Nucleus accumbens (tissue), 56 donors: ENCODE measurements at places on chromosomes 11 and 22.

GRCh38 chr22:30308518-30309230 is 18.1 kb downstream of the TBC1D10A start:
- no peak for DNase-seq

DNA sequence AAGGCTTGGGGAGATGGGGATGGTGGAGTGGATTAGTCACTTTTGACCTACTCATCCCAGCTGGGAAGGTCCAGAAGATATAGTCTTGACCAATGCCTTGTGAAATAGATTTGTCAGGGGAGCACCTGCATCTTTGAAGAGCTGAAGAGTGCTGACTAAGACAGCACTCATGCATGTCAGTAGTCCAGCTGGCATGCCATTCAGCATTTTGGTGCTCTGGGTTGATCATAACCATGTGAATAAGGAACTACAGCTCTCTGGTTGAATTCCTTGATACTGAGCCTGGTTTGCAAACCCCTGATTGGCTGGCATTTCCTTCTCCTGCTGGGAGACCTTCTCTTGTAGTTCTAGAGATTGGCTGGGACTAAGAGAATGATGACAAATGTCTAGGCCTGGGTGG is 106.8 kb upstream of the ALX4 start:
- no peak for DNase-seq

DNA sequence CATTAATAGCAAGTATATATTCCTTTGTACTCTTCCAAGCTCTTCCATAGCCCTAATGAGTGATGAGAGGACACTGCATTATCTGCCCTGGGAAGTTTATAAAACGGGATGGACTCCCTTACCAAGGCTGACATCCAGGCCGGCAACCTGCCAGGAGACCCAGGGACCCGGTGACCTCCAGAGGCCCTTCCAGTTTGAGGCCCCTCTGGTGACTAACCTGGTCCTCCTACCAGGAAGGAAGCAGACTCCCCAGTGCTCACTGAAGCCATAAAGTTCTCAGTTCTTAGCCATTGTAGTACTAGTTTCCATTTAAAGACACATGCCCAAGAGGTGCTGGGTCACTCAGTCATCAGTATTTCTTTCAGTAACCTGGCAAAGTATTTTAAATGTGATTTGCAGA is 345.4 kb downstream of the TENM4 start:
- DNase-seq = no peak

DNA sequence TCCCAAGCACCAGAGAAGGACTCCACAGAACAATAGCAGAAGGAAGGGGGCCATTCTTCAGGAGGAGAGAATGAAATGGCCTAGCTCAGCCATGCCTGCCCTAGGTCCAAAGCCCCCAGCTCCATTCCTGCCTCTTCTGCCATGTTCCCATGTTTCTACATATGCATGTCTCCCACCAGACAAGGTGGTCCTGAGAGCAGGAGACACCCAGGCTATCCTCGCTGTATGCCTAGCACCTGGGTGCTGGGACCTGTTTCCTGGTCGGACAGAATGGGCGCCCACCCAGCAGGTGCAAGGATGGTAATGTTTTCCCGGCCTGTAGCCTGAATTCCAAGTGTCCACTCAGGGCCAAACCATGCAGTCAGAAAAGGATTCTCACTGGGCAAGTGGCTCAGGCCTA is 30.2 kb upstream of the SLC35C1 start:
- no peak for DNase-seq

DNA sequence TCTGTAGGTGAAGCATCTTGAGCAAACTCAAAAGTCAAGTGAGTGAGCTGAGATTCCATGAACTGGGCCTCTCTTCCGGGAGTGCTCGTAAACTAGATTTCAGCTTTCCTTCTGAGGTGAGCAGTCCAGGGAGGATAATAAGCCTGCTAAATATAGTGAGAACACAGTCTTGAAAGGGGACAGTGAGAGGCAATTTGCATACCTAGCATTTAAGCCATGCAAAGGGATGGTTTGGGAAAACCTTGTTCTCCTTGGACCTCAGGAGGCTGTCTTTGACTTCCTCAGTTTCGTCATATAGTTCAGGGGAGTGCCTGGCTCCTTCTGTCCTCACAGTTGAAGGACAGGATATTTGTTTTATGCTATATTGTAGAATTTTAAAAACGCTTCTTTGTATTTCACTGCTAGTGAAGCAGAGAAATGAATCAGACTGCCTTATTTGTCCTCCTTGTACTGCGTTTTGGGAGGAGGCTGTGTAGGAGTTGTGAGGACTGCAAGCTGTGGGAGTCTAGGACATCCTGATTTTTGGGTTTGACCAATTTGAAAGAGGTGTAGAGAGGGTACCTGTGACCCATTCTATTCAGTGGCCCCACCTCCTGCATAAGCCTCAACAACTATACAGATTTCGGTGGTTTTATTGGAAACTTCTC is 11.0 kb upstream of the SORL1-AS1 start:
- no peak for DNase-seq

DNA sequence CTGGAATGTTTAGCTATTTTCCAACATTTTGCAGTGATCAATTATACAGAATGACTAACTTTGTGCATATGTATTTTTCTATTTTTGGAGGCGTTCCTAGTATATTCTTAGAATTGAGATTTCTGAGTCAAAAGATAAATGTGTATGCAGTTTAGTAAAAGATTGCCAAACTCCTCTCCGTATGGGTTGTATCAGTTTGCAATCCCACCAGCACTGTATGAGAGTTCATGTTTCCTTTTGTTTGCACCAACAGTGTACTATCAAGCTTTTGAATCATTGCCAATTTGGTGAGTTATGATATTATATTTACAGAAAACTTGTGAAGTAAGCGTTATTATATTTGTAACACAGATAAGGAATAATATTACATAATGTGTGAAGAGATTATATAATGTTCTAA is 658.7 kb downstream of the JRKL start:
- DNase-seq = no peak

GRCh38 chr11:45282081-45282480 is 4.1 kb downstream of the SYT13 start:
- DNase-seq = no peak

DNA sequence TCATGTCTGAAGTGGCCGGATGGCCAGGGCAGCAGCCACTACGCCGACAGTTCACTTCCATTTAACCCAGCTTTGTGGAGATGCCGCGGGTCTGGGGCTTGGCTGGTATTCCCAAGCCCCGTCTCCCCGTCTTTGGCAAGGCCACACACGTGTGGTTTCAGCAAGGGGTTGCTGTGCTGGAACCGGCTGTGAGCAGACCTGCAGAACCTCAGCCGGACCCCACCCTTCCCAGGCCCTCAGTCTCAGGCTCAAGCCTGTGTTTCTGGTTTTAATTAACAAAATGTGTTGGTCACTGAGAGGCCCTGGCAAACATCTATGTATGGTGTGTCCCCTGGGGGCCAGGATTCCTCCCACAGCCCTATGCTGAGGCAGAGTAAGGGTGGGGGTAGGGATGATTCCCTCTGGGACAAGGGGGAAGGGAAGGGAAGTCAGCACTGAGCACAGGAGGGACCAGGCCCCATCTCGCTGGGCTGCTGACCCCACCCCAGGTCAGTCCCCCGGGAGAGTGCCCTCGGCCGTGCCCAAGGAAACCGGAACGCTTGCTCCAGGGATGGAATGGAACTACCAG is 9.3 kb downstream of the OSBPL5 start:
- no peak for DNase-seq
